Lung (tissue), 17 donors: ENCODE measurements at places on chromosomes 3 and 15.
A peak's percentile ranks its signal among the peaks of the same experiment; 100 is the strongest.

DNA sequence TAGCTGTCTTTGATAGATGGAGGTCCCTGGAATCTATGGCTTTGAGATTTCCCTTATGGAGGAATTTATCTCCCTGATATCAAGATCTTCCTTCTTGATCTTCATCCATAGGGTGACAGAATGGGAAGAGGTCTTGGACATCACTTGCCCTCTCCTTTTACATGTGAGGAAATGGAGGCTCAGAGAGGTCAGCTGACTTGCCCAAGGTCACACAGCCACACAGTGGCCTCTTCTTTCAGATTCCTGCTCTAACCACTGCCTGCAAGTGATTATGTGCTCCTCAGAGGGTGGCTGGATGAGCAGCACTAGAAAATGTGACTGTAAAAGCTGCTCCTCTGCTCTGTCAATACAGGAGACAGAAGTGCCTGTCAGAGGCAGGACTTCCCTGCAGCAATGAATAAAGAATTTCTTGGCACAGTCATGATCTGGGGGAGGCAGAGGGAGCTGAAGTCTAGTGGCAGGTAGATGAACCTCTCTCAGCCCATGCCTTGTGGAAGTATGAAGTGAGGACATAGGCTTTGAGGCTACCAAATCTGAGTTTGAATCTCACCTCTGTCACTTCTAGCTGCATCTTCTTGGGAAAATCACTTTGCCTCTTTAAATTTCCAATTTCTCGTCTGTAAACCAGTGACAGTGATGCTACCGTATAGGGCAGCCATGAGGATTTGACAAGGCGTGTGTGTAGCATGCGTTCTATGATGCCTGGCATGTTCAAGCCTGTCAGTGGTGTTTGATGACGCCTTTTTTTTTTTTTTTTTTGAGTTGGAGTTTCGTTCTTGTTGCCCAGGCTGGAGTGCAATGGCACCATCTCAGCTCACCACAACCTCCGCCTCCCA, 12.0 kb downstream of the SSUH2 start:
- DNase-seq = no peak

DNA sequence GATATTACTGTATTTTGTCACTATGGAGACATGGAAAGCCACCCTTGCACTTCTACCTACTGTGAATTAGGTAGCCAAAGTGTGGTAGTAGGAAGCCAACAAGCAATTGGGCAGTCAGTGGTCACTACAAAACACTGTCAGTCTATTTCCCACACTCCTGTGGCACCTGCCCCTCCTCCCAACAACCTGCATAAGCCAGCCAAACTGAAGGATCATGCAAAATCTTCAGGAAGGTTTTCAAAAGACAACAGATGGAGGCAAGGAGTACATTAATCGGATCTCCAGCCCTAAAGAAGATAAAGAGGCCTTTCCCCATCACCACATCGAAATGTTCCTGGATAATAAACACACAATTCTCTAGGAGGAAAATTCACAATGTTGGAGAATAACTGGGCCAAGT, 11.9 kb downstream of the POMGNT2 start:
- no peak for DNase-seq

- DNase-seq = peak; percentile 78
These were observed 11.3 kb upstream of the TMEM115 start for GRCh38 chr3:50370594-50370993.

DNA sequence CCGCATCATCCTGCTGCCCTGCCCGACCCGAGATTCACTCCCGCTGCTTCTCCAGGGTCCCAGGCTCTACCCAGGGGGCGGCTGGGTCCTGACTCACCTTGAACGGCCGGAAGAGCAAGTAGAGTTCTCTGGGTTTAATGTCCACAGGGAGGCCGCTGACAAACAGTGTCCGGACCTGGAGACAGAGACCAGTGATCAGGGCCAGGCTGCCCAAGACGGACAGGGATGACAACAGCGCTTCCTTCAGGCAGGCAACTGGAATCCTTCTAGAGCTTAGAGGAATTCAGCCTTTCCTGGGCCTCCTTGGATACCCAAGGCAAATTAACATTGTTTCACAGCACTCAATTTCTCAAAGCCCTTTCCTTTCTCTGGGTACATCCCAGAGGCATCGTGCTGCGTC, 23.9 kb downstream of the RBPMS2 start:
- no peak for DNase-seq

DNA sequence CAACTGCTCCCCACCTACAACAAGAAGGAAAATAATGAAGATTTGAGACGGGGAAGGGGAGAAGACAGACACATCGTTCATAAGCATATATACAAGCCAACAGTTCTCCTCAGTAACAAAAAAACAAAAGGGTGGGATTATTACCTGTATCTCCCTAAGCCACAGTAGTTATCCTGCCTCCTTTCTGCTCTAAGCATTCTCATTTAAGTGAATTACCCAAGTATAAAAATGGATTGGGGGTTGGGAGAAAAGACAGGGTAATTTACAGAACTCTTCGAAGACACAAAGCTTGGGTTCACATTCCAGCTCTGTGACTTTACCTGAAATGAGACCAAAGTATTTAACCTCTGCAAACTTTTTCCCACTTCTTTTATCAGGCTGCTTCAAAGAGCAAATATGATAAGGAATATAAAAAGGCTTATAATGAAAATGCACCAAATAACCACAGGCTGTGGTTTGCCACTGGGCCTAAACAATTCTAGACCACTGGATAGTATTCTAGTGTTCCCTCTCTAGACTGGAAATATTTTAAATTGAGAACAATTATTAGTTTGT, 64.4 kb downstream of the UACA start:
- DNase-seq = no peak

DNA sequence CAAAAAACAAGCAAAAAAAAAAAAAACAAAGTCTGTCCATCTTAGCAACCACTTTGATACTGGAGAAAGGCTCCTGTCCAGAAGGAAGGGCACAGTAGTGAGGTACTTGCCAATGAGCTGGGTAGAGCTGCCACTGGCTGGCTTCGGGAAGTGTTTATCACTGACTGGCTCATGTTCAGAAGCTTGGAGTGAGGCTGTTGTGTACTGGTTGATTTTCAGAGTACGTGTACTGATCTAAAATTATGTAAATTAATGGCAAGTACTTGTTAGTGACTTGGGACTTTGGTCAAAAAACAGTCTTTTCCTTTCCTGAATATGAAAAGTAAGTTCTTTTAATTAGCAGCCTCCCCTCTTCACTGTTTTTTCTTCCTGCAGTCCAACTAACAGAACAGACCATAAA, 979 bp upstream of the ZNF621 start:
- DNase-seq = peak; percentile 20

GRCh38 chr3:149212386-149212785, 9.2 kb downstream of the CP start:
- no peak for DNase-seq

DNA sequence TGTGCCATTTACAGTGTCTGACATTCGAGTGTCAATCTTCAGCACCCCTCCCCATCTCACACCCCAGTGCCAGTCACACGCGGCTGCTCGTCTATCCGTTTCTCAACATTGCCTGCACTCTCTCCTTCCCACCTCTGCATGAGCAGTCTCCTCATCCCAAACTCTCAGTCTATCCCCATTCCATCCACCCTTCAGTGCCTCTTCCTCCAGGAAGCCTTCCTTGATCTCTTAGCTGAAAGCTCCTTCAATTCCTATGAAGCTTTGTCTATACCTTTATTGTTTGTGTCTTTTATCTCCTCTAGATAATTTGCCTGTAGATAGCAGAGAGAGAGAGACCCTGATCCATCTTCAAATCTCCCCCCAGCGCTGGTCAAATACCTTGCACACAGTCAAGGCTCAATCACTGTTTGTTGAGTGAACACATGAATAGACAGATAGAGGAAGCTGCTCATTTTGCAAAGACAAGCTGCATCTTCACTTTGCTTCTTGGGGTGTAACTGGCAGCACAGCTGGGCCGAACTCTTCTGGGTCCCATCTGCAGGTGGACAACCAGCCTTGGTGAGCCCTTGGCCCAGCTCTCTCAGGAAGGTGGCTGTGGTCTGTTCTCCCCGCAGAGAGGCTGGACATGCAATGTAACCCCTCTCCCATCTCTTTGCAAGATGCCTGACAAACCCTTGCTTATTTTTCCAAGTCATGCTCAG, 52.8 kb downstream of the ITGA11 start:
- no peak for DNase-seq

- DNase-seq = peak; percentile 46
These were observed 625.8 kb downstream of the TAFA4 start for GRCh38 chr3:68306571-68306970.

- DNase-seq = peak; percentile 78
These were observed 2.2 kb downstream of the ZIC1 start for GRCh38 chr3:147411238-147411814.

DNA sequence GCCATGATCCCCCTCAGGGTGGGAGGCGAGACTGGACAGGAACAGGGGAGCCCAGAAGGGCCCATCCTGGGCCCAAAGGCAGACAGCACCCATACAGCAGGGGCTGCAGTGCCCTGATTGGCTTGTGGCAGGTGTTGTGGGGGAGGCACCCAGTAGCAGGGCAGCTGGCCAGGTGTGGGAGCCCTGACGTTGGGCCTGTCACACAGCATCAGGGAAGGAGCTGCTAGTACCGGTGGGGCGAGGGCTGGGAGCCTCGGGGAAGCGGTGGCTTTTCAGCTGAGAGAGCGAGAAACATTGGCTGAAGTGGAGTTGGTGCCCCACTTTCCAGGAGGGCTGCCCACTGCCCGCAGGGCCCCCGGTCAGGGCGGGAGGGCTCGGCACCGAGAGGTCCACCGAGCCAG, 19.7 kb upstream of the CYP11A1 start:
- no peak for DNase-seq

DNA sequence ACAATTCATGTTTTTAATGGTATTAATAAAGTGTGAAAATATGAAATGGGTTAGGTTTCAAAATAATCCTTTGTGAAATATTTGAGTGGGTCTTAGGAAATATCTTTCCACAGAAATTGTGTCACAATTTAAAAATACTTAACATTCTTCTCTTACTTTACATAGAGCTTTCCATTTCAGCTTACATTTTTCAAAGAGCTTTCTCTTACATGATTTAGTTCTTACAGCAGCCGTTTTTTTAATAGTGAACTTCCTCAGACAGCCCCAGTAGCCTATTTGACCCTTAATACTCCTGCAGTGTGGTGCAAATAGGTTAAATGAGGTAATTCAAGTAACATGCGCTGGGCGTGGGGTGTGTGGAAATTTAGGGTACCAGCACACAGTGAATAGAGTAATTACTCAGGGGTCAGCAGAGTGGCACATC, 21.8 kb downstream of the P2RY12 start:
- peak; percentile 31 for DNase-seq

- DNase-seq = peak; percentile 42
These were observed 767 bp downstream of the GLT8D1 start for GRCh38 chr3:52704611-52705437.

- peak; percentile 64 for DNase-seq
These were observed 695 bp downstream of the GMPS start for GRCh38 chr3:155870945-155871745.

DNA sequence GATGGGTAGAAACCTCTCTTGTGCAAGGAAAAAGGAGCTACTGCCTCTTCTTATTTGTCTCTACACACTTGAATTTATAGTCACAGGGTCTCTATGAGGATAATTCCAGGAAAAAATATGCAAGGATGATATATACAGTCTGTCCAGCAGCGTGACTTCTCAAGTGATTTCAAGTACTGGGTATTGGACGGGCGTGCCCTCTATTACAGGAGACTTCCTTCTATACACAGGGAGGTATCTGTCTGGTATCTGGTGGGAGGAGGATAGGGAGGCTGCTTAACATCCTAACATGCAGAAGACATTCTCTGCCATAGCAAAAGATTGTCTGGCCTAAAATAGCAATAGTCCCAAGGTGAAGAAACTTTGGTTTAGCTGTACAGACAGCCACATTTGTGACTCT, 146.1 kb downstream of the TPRG1 start:
- no peak for DNase-seq

DNA sequence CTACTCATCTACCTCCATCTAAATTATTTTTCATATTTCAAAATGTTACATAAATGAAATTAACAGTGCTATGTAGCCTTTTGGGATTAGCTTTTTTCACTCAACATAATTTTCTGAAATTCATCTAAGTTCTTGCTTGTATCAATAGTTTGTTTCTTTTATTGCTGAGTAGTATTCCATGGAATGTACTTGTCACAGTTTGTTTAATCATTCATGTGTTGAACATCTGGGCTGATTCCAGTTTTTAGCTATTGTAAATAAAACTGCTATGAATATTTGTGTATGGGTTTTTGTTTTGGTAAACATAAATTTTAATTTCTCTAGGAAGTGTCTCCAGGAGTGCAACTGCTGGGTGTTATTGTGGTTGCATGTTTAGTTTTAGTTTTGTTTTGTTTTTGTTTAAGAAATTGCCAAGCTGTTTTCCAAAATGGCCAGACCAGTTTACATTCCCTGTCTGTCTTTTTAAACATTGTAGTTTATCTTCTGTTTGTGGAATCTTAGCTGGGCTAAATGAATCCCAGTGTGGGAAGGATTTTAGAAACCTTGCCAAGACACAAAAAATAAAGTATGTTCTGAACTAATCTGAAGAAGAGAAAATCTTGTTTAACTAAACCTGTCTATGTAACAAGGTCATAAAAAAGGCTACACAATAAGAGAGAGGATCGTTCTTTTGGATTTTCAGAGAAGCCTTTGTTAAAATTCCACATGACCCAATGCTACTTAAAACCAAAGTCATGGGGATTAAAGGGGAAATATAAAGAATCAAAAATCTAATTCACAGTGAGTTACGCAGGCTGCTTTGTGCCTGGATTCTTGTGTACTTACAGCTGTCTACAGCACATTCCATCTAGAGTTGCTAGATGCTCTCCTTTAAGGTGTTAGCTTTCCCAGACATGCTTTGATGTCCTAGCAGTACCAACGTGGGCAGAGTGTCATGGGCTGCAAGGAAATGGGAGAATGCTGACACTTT, 129.2 kb upstream of the SUCLG2 start:
- DNase-seq = peak; percentile 63

DNA sequence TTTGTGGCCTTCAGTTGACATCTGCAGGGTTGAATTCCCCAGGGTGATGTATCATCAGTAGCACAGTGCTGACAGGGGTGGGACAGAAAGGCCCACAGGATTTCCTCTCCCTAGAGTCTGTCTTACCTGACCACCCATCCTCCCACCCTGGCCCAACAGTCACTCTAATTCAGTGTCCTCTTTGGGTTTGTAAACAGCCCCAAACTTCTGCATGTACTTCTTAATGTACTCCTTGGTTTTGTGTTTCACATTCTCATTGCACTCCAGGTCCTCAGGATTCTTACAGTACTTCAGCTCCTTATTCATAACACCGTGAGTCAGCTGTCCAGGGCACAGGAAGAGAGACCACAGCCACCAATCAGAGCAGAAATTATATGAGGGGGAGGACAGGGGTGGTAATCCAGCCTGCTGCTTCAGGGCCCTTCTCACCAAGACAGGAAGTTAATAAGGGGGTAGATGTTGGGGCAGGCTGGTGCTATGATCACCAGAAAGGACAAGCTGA, 37.5 kb downstream of the NBEAL2 start:
- no peak for DNase-seq

DNA sequence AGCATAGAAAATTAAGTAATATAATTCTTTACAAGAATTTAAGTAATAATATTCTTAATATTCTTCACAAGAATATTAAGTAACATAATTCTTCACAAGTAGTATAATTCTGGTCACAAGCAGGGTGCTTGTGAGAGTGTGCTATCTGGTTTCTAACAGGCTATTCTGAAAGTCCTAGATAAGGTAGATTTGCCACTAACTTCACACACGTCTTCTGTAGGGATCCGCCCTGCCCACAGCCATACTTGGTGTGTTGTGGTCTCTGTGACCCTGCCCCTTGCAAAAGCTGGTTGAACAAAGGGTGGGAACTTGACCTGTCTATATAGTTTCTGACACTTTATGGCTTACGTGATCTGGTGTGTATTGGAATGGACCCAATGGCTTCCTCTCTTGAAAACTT, 253.4 kb upstream of the MDFIC2 start:
- DNase-seq = no peak
